ENCODE measurements at places on chromosomes 12 and 14. TPM values are rescaled to one million over a fixed set of nuclear protein-coding genes. Genes with fewer than 3 reads are reported as not detected.

Gene TCL1B
- not detected for total RNA-seq

Gene TEX52
- total RNA-seq, result not detected

Gene MIP
- not detected for total RNA-seq

Gene RBMS2
- 23.8 TPM for total RNA-seq

Gene HOXC12
- not detected for total RNA-seq

Gene SLC25A21
- total RNA-seq, result not detected

Gene GPR68
- 10.6 TPM for total RNA-seq

Gene SRRM4
- total RNA-seq, result not detected

Gene MAP3K9
- total RNA-seq, result not detected

Gene PA2G4
- 120 TPM for total RNA-seq

Gene KRT81
- not detected for total RNA-seq

Gene APOLD1
- 5.2 TPM for total RNA-seq

Gene FAM186B
- 1.4 TPM for total RNA-seq

Gene SLCO1B1
- total RNA-seq, result not detected

Gene OTUB2
- total RNA-seq, result 1.9 TPM

Gene AICDA
- total RNA-seq, result not detected

Gene IL26
- total RNA-seq, result not detected

Gene ZNF268
- 24.5 TPM for total RNA-seq

Gene DHH
- total RNA-seq, result not detected

Gene KLRC4
- not detected for total RNA-seq

Gene APEX1
- total RNA-seq, result 60.6 TPM

Gene RPL10L
- not detected for total RNA-seq

Gene NTS
- total RNA-seq, result not detected

Gene STXBP6
- 13.9 TPM for total RNA-seq

Gene KRT77
- total RNA-seq, result not detected

Gene ZNF84
- total RNA-seq, result 30.0 TPM

Gene PLEKHA5
- total RNA-seq, result 12.4 TPM

Gene PMCH
- total RNA-seq, result not detected

Gene RNF212B
- total RNA-seq, result not detected

Gene YEATS4
- total RNA-seq, result 21.6 TPM

Gene RNASE1
- not detected for total RNA-seq

Gene PAPLN
- 0.22 TPM for total RNA-seq

Gene BDKRB1
- total RNA-seq, result 5.5 TPM

Gene RTL1
- not detected for total RNA-seq

Gene ASPG
- total RNA-seq, result not detected

Gene OAS1
- total RNA-seq, result not detected

Gene KCNK13
- total RNA-seq, result not detected
